NK-92 treated with Interleukin-12 subunit alpha and Interleukin-12 subunit beta, amount 100 ng/mL, for 24 hours (cell line): ENCODE measurements at places on chromosomes 6 and 20.

DNA sequence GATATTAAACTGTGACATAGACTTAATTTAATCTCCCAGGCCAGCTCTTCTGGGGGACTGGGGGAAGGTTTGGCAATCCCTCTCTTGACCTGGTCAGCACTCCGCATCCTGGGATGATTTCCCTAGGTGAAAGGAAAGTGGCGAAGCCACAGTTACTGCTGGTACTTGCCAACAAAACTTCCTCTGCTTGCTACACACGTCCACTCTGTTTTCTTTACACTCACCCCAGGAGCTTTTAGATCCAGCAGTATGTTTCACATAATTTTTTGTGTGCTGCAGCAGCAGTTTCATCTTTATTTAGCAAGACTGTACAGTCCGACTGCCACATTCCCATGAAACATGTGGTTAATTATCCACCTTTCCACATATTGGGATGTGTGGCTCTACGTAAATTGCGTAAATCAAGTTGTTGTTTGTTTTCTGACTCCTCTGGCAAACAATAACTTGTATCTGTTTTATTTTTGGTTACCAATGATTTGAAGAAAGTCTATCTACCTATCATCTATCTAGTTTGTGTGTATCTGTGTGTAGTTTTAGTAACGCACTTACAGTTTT, 284.0 kb downstream of the PHF3 start:
- DNase-seq = no peak

- DNase-seq = no peak
Observed at GRCh38 chr20:2109425-2110210, 8.0 kb downstream of the STK35 start.

GRCh38 chr6:157668009-157668401, 155.0 kb upstream of the SNX9 start:
- no peak for DNase-seq

DNA sequence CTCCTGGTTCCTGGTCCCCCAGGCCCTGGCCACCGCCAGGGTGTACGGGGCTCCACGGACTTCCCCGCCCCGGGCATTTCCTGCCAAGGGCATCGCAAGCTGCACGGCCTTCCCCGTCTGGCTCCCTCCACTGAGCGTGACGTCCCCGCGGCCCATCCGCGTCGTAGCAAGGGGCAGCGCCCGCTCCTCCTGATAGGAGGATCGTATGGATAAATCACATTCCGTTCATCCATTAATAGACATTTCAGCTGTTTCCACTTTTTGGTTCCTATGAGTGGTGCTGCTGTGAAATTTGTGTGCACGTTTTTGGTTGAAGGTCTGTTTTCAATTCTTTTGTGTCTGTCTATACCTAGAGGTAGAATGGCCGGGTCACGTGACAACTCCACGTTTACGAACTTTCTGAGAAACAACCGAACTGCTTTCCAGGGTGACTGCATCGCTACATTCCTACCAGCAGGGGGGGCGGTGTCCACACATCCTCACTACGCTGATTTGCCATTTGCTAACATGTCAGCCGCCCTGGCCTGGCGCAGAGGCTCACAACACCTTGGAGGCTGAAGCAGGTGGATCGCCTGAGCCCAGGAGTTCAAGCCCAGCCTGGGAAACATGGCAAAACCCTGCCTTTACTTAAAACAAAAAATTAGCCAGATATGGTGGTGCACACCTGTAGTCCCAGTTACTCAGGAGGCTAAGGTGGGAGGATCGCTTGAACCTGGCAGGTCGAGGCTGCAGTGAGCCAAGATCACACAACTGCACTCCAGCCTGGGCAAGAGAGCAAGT, 37.7 kb downstream of the KCNQ2 start:
- peak; percentile 23 for DNase-seq

DNA sequence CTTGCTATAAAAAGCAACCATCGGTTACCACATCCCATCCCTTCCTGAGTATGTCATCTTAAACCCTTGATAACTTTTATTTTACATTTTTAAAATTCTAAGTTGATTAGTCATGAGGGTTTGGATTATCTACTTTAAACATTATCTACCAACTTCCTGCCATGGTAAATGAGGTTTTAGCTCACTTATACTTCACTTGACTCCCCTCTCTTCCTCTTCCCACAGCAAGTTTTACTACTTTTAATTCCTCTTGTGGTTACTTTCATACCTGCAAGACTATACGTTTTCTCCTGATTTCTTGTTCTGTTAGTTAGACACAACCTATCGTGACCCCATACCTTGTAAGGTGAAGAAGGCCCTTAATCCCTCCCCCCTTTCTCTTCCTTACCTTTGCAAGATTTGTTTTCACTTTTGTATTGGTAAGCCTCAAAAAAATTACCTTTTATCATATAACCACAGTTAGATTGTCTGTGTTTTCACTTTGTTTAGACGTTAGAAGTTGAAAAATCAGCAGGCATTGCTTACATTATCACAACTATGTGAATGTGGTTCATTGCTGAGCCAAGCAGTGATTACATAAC, 60.1 kb upstream of the OGFRL1 start:
- no peak for DNase-seq

DNA sequence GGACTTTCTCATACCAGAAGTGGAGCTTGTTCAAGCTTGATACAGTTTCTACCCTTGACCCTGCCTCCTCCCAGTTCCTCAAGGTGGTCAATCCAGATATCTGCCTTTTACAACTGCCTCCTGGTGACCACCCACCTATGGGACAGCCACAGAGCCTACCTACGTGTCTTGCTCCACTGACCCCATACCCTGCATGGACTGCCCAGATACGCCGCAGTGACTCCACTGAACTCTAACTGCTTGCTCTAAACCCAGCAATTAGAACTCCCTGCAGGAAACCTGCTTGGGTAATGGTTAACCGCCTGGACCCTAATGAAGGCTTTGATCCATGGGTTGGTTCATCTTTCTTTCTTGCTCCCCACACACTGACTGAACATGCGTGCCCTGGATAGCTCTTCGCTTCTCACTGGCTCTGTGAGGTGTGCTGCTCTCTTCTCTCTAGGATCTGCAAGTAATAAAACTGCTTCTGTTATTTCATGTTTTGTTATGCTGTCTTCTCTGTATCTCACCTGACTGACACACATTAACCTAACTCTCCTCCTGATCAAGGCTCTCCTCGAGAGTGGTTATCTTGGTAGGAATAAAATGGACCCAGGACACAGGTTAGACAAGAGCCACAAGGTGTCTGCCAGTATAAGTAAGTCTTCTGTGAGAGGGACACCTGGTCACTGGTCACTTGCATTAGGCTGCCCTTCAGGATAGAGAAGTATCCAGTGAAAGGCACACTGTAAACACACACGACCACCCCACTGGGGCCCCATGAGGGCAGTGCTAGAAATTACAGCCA, 79.2 kb downstream of the CHD6 start:
- no peak for DNase-seq

- no peak for DNase-seq
Observed at GRCh38 chr6:107806691-107807090, 17.4 kb downstream of the SCML4 start.

DNA sequence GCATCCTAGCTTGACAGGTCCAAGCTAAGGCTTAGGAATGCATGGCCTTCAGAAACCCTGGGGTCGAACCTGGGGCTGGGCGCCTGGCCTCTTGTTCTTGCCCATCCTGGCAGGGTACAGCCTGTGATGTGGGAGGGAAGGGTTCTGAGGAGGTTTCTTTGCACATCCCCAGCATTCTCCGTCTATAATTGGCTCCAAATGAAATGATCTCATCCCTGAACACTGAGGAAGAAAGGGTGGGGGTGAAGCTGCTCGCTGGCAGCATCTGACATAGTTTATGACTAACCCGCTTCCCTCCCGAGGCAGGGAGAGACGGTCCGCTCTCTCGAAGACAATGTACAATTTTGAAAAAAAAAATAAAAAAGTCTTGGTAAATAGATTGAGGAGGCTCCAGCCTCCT, 67.1 kb upstream of the ZNFX1 start:
- no peak for DNase-seq

- no peak for DNase-seq
Observed at GRCh38 chr20:34904202-34904621, 27.8 kb downstream of the ACSS2 start.

DNA sequence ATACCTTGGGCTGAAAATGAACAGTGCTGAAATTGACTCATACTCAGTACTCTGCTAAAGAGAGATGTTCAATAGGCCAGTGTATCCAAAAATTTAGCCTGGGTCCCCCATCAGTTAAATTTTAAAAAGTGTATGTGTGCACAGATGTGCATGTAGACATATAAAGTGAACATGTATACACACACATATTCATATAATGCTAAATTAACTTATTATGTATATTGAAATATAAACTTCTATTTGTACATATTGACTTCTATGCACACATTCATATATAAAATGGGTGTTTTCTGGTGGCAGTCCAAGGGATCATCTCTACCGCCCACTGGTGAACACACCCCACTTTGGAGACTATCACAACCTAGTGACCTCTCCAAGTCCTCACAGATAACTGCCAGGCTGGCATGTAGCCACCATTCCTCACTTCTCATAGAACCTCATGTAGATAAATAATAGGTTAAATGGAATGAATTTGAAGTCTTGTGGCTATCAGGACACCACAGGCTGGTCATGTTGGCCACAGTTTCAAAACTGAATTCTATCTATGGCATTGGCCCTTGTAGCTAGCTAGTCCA, 8.8 kb downstream of the SLC22A16 start:
- no peak for DNase-seq

DNA sequence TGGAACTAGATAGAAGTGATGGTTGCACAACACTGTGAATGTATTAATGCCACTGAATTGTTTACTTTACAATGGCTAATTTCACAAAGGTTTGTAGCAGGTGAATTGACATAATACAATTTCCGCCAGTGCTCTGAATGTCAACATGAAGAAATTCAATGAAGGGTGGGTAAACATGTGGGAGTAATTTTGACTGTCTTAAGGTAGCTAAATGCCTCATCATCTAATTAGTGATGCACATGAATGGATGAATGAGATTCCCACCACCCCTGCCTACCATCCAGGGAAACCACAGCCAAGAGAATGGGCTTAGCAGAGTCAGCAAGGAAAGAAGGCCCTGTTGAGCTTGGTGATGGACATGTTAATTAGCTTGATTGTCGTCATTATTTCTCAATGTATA, 275.3 kb downstream of the ALDH8A1 start:
- no peak for DNase-seq

- DNase-seq = no peak
Observed at GRCh38 chr20:15131176-15131575, 793.8 kb upstream of the FLRT3 start.

GRCh38 chr6:13190376-13190775, 138.0 kb downstream of the TBC1D7 start:
- no peak for DNase-seq

DNA sequence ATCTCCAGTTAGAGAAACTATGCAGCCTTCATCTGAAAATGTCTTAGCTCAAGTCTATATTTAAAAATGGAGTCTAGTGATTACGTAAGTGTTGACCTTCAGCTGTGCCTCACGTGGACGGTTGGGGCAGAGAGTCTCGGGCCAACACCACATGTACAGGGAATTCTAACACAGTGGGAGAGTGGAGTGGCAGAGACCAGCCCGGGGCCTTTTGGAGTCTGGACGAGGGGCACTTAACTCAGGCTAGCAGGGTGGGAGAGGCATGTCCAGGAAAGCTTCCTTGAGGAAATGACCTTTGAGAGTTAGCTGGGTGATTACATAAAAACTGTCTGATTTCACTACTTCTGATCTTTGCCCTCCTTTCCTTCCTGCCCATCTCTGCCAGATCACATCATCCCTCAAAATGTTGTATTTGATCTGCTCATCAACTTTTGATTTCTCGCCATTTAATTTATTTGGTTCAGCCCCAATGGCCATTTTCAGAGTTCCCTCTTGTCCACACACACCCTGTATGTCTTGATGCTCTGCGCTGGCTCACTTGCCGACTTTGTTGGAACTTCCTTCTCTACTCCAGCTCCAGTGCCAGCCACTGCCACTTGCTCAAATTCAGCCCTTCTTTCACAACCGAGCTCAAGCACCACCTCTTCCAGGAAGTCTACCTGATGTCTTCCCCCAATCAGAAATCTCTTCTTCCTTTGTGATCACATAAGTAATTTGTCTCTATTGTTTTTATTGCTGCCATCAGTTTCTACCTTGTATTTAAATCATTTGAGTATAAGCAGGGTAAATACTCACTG, 2.6 kb downstream of the ARMC2 start:
- DNase-seq = no peak

- DNase-seq = no peak
Observed at GRCh38 chr20:58359441-58359840, 29.6 kb upstream of the VAPB start.

DNA sequence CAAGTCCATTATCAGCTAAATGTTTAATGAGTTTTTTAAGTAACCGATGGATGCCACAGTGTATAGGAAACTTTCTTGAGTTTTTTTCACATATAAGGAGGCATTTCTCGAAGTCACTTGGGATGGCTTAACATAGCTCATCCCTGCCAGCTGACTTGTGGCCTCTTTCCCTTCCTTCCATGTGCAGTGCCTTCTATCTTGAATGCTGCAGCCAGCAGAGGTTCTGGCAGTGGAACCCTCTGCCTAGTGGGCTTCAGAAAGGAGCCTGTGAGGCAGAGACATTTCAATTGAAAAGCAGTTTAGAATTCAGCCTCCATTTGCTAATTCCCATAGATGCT, 51.9 kb downstream of the AKAP12 start:
- no peak for DNase-seq

DNA sequence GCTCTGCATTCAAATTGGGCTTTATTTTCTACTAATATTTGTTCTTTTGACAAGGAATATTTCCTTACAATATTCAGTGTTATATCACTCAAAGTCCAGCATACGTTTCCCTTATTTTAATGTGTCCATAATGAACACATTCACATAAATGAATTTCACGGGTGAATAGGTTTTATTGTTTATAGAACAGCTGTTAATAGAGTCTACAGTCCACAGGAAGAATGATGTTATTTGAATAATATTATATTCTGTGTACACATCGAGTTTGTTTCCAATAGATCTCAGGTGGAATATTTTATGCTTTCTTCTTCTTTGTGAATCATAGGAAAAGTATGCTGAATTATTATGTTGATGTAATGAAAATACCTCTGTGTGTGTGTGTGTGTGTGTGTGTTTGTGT, 582.4 kb downstream of the CDH26 start:
- DNase-seq = no peak

DNA sequence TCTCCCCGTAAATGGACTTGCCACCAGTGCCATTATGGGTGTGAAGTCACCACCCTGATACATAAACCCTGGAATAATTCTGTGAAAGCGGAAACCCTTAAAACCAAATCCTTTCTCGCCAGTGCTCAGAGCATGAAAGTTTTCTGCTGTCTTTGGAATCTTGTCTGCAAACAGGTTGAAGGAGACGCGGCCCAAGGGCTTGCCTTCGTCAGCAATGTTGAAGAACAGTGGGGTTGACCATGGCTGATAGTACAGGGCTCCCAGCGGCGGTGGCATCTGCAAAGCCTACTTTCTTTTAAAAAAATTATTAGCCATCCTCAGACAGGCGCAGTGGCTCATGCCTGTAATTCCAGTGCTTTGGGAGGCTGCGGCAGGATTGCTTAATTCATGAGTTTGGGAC, 22.1 kb downstream of the ABHD12 start:
- no peak for DNase-seq
